ENCODE measurements at places on chromosomes 16 and 17.
A peak's percentile ranks its signal among the peaks of the same experiment; 100 is the strongest.

GRCh38 chr17:62309396-62309795 lies 71.0 kb upstream of the EFCAB3 start:
- DNase-seq: no peak

GRCh38 chr16:66717112-66717675 lies 20.7 kb upstream of the CMTM4 start:
- DNase-seq: no peak

DNA sequence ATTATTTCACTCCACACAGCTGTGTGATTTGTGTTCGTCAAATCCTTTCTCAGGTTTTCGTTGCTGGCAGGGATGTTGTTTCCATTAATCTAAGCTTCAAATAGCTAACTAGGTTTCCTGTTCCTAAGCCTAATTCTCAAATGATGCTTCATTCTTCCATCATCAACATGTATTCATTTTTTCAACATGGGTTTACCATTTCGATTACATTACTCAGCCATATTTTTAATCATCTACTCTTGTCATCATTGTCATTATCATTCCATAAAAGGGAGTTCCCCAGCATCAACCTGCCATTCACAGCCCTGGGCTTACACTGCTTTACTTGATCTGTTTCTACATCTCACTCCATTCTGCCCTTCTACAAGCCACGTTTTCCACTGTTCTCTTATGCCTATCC lies 33.3 kb upstream of the ANKFN1 start:
- no peak for DNase-seq

DNA sequence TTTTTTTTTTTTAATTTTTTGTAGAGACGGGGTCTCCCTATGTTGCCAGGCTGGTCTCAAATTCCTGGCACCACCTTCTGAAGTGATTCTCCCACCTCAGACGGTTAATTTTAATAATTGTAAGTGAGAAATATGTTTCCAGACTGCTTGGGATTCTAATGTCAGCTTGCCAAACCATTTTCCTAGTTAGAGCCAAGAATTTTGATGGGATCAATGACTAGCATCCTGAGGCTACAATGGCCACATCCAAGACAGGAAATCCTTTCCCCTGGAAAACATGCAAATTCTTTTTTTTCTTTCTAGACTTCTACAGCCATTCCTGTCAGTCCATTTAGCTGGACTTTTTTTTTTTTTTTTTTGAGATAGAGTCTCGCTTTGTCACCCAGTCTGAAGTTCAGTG lies 32.6 kb downstream of the IGF2BP1 start:
- DNase-seq: no peak

DNA sequence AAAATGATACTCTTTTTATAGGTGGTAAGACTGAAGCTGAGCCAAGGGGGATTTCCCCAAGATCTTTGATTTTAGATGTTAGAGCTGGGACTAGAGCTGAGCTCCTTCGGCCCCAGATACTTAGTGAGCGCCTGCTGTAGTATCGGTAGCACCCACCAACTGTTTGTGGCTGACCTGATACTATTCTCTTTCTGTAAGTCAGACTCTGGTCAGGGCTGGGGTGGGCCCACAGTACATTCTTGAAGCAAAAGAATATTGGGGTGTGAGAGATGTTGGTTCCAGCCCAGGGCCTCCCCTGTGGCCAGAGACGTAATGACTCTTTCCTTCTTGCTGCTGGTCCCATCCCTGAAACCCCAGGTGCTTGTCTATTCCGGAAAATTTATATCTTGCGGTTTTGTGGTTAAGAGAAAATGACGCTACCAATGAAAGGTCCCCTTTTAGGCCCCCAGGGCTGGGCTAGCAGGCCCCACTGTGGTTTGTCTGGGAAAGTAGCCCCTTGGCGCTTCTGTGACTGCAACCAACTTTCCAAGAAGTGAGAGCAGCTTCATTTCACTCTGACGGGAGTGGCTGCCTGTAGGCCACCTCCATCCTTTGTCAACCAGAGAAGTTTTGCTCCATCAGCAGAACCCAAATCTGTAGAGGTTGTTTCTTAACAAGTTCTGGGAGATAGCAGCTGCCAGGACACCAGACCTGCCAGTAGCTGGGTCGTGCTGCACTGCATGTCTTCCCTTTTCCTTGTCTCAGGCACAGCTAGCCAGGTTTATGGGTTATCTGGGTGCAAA lies 86.4 kb upstream of the LGALS9 start:
- no peak for DNase-seq

DNA sequence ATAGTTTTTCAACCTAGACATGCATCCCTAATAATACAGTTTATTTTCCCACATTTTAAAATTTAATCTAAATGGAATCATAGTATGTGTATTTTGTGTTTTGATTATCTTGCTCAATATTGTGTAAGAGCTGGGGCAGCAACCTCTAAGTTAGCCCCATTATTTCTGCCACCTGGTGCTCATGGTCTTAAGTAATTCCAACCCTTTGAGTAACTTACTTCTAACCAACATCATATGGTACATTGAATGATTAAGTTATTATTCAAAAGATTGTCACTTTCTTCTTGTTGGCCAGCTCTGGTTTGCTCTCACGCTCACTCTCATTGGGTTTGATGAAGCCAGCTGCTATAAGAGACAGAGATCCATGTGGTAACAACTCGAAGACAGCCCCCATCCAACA lies 3.9 kb upstream of the KRTAP4-3 start:
- DNase-seq: no peak

DNA sequence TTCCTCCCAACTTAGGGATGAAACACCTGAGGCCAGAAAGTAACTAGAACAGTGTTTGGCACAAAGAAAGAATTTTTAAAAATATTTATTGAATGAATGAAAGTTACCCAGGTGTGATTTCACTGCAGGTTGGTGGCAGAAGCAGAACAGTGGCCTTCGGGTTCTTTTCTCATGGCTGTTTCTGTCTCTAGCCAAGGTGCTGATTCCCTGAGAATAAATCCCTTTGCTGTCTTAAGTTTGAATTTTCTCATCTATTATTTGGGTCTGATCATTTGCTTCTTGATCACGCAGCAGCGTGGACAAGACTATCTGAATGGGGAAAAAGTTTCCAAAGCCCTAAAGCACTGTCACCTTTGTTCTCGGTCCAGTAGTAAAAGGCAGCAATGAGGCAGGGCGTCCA lies 73.1 kb upstream of the KIFC3 start:
- DNase-seq: no peak

- DNase-seq: no peak
Measured at GRCh38 chr16:12971241-12971640, 69.8 kb downstream of the SHISA9 start.

DNA sequence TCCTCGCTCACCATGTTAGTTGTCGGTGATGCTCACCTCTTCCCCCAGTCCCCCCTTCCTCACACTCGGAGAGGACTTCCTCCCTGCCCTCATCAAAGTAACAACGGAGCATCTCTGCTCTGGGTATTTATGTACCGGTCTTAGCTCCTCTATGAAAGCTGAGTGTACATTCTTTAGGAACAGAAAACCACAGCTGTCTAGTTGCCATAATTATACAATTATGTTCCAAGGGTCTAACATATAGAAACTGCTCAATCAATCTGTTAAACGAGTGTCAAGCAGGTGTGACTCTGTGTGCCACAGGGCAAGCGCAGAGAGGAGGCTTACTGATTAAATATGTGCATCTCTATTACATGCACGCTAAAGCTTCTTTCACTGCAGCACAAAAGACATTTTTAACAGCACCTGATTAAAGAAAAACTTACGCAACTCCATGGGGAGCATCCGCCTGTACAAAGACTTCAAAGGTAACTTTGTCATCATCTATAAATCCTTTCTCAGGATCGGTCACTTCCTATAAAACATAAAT lies 37.8 kb downstream of the LITAFD start:
- DNase-seq: no peak

DNA sequence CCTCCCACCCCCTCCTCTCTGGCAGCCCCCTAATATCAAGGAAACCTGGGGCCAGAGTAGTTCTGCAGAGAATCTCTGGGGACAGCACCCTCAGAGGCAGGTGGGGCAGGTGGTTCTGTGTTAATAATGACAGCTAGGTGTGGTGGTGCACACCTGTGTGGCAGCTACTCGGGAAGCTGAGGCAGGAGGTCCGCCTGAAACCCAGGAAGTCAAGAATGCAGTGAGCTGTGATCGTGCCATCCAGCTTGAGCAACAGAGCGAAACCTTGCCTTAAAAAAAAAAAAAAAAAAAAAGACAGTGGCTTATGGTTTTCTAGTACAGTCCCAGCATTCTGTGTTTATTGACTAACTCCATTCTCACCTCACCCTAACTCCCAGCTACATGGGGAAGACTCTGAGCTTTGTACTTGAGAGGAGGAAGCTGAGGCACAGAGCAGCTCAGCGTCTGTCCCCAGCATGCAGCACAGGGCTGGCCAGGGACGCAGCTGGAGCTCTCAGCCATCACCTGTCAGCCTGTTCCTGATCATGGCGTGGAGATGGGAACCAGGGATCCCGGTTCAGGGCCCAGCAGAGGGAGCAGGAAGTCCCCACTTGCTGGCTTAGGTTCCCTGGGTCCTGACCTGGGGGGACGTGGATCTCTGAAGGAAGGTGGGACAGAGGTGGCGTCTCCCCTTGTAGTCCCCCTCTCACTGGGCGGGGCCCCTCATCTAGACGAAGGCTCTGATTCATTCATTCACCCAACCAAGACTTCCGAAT lies 6.1 kb downstream of the DBNDD1 start:
- DNase-seq: no peak

DNA sequence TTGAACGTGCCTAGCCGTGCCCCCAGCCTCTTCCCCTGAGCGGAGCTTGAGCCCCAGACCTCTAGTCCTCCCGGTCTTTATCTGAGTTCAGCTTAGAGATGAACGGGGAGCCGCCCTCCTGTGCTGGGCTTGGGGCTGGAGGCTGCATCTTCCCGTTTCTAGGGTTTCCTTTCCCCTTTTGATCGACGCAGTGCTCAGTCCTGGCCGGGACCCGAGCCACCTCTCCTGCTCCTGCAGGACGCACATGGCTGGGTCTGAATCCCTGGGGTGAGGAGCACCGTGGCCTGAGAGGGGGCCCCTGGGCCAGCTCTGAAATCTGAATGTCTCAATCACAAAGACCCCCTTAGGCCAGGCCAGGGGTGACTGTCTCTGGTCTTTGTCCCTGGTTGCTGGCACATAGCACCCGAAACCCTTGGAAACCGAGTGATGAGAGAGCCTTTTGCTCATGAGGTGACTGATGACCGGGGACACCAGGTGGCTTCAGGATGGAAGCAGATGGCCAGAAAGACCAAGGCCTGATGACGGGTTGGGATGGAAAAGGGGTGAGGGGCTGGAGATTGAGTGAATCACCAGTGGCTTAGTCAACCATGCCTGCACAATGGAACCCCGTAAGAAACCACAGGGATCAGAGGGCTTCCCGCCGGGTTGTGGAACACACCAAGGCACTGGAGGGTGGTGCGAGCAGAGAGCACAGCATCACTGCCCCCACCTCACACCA lies 724 bp downstream of the GAA start:
- no peak for DNase-seq

GRCh38 chr17:13785981-13786598 lies 184.4 kb upstream of the HS3ST3A1 start:
- no peak for DNase-seq

DNA sequence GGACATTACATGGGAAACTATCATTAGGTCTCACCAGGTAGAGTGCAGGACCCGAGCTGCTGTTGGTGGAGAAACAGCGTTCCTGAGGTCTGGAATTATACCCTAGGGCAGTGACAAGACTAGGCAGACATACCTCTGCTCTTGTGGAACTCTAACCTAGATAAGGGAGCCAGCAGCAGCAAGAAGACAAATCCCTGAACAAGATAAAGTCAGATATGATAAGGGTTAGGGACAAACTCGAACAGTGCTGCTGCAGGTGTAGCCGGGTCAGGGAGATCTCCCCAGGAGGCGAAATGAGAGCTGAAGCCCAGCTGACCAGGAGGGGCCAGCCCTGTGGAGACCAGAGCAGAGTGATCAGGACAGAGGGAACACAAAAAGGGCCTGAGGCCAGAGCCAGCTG lies 34.7 kb downstream of the ARSG start:
- DNase-seq: no peak

GRCh38 chr17:64074704-64075426 lies 54.4 kb upstream of the ICAM2 start:
- DNase-seq: no peak

- DNase-seq: no peak
Measured at GRCh38 chr16:5176505-5176904, 78.9 kb upstream of the EEF2KMT start.

DNA sequence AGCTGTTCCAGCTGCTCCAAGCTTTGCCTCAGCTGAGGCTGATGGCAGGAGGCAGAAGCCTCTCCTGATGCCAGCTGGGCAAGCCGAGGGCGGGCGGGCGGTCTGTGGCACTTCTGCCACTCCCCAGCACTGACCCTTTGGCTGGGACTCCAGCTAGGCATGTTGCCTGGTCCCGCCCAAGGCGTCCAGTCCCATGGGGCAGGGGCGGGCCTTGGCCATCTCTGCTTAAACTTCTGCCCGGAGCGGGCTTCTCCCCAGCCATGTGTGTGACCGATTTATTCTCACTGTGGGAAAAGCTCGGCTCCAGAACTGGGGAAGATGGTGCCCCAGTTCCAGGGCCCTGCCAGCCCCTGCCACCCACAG lies 349.1 kb downstream of the SEC14L1 start:
- DNase-seq: no peak

DNA sequence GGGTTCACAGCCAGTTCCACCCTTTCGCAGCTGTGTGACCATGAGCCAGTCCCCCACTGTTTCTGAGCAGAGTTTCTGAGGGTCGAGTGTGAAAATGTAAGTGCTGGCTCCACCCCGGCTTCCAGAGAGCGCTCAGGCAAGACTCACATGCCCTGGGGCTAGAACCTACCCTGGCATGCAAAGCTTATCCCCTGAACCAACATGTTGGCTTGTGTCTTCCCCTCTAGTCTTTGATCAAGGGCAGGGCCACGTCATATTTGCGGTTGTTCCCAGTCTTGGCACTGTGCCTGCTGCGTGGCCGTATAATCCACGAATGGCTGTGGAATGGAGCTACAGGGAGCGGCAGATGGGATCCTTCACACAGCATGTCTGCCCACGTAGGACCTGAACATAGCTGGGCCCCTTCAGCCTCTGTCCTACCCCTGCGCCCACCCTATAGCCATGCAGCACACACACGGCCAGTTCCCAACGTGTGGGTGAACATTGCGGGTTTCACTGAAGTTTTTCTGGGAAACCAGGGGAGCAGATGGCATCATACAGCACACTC lies 84.8 kb downstream of the MRM1 start:
- DNase-seq: no peak

GRCh38 chr17:2549392-2550211 lies 37.9 kb upstream of the METTL16 start:
- no peak for DNase-seq

DNA sequence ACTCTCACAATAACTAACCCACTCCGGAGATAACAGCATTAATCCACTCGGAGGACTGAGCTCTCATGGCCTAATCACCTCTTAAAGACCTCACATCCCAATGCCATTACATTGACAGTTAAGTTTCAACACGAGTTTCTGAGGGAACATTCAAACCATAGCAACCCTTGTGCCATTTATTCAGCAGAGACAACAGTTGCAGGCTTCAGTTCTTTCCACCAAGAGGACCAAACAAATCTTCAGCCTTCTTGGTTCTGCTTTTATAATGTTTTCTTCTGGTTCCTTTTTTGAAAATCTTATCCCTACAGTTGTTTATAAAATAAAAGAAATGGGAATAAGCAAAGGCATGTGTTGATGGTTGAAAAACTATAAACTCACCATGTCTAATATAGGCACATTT lies 2.1 kb upstream of the CD300E start:
- no peak for DNase-seq

GRCh38 chr17:48593840-48594537 lies 410 bp upstream of the HOXB5 start:
- peak; percentile 58 for DNase-seq

- DNase-seq: no peak
Measured at GRCh38 chr16:84178146-84178765, 8.6 kb downstream of the TAF1C start.

All from activated gamma-delta T cell (primary cell).